ENCODE measurements at places on chromosomes 2 and 18.

- H3K27ac ChIP-seq = no peak overlapping the region
- no peaks in the 10 kb centered on the region for H3K27me3 ChIP-seq
- H3K4me1 ChIP-seq = no peaks in the 10 kb centered on the region
Observed at GRCh38 chr2:216447293-216447692, 35.0 kb downstream of the SMARCAL1 start.

- no peak overlapping the region for H3K27ac ChIP-seq
- H3K4me3 ChIP-seq = no peak overlapping the region
Observed at GRCh38 chr2:105490204-105490603, 91.4 kb upstream of the FHL2 start.

DNA sequence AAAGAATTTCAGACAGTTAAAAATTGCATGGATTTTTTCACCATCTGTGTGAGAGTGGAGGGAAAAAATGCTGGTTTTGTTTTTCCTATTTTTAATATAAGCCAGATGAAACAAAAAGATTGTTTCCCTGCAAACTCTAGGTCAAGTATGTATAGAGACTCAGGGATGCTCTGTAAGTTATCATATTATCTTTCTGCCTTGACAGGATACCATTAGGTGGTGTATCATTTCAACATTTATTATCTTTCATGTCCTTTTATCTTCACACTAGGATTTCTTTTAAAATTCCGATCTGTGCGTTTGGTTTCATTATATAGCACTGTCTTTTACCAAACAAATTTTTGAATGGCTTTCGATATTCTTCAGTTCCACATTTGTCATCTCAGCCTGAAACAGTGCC is 225.3 kb downstream of the EN1 start:
- no peaks in the 10 kb centered on the region for H3K36me3 ChIP-seq
- H3K4me3 ChIP-seq = no peak overlapping the region
- no peak for DNase-seq
- H3K4me1 ChIP-seq = no peaks in the 10 kb centered on the region
- H3K27ac ChIP-seq = no peak overlapping the region

GRCh38 chr2:149858901-149859634 is 271.5 kb upstream of the MMADHC start:
- H3K27ac ChIP-seq = peak overlapping the region; percentile 61
- no peak overlapping the region for H3K4me3 ChIP-seq
- peak; percentile 84 for DNase-seq
- H3K36me3 ChIP-seq = no peaks in the 10 kb centered on the region
- H3K27me3 ChIP-seq = no peaks in the 10 kb centered on the region

GRCh38 chr2:12428324-12428723 is 288.4 kb upstream of the TRIB2 start:
- H3K36me3 ChIP-seq = no peaks in the 10 kb centered on the region
- H3K27me3 ChIP-seq = no peaks in the 10 kb centered on the region
- H3K4me3 ChIP-seq = no peak overlapping the region

DNA sequence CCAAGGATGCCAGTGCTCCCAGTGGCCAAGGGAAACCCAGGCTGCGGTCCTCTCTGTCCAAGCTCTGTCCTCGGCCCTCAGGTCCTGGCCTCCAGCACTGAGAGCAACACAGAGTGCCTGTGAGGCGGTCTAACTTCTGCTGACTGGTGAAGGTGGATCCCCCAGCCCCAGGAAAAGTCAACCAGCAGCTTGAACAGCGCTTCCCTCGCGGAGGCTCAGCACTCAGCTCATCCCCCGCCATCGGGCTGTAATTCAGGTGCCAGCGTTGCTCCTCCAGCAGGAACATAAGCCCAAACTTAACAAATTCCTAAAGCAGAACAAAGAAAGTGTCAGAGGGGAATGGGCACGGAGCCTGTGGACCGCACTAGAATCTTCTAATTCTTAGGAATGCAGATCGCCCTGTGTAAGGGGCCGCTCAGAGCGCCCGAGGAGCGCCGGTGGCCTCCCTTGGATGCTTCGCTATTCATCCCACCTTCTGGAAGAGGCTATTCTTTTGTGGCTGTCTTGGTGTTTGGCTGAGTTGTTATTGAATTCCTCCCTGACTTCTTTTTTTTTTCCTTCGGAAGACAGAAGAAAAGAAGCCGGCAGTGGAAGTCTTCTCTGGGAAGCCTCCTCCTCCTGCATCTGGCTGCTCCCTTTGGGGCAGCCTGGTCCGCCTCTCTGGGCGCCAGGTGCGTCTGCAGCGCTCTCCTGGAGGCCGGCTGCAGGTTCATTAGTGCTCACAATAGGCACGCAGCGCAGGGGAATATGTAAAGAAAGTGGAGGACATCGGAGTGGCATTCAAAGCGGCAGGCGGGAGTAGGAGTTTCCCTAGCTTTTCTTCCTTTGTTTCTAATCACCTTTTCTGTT is 905.6 kb downstream of the TSN start:
- no peak for DNase-seq
- no peaks in the 10 kb centered on the region for H3K36me3 ChIP-seq
- no peaks in the 10 kb centered on the region for H3K27me3 ChIP-seq

DNA sequence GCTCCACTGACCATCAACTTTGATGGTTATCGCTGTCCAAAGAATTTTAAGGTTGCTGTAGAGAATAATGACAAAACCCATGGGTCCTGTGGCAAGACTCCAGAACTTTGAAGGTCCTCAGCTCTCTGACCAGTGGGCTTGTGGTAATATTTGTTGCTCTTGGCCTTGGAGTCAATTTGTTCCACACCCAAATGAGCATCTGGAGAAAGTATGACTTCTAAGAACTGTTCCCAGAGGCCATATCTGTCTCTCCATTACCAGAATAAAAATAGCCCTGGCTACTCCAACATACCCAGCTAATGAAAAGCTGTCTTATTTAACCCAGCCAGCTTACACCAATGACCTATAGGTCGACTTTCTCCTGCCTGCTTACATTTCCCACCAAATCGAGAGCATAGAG is 466.4 kb downstream of the MEIS1 start:
- H3K27me3 ChIP-seq = no peaks in the 10 kb centered on the region
- peaks cover 15% of the 10 kb centered on the region for H3K4me1 ChIP-seq
- H3K27ac ChIP-seq = no peak overlapping the region
- no peak overlapping the region for H3K4me3 ChIP-seq
- H3K36me3 ChIP-seq = no peaks in the 10 kb centered on the region

- peaks cover 2% of the 10 kb centered on the region for H3K4me1 ChIP-seq
- DNase-seq = no peak
- no peaks in the 10 kb centered on the region for H3K27me3 ChIP-seq
- H3K27ac ChIP-seq = no peak overlapping the region
Observed at GRCh38 chr18:24019641-24020331, 5.2 kb downstream of the TTC39C start.

GRCh38 chr2:184849516-184849915 is 251.2 kb downstream of the ZNF804A start:
- no peak overlapping the region for H3K27ac ChIP-seq
- no peaks in the 10 kb centered on the region for H3K36me3 ChIP-seq
- H3K4me3 ChIP-seq = no peak overlapping the region
- no peaks in the 10 kb centered on the region for H3K4me1 ChIP-seq
- no peaks in the 10 kb centered on the region for H3K27me3 ChIP-seq
- no peak for DNase-seq

DNA sequence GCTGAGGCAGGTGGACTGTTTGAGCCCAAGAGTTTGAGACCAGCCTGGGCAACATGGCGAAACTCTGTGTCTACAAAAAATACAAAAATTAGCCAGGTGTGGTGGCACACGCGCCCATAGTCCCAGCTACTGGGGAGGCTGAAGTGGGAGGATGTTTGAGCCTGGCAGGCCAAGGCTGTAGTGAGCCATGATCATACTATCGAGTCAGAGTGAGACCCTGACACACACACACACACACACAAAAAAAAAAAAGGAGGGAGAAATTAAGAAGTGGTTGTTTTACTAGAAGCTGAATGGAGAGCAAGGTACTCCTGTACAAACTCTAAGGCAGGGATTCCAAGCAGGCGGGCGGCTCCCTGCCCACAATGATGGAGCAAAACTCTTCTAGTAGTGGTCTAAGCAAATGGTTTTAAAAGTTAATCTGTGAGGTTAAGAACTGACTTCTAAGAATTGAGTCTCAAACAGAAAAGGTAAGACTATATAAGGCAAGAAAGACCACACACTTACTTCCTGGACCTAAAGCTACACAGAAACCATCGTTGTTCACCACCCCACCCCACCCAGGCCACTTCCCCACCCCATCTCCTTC is 2.6 kb downstream of the ANKRD44 start:
- no peaks in the 10 kb centered on the region for H3K27me3 ChIP-seq
- no peak for DNase-seq
- no peak overlapping the region for H3K27ac ChIP-seq
- peaks cover 5% of the 10 kb centered on the region for H3K4me1 ChIP-seq

DNA sequence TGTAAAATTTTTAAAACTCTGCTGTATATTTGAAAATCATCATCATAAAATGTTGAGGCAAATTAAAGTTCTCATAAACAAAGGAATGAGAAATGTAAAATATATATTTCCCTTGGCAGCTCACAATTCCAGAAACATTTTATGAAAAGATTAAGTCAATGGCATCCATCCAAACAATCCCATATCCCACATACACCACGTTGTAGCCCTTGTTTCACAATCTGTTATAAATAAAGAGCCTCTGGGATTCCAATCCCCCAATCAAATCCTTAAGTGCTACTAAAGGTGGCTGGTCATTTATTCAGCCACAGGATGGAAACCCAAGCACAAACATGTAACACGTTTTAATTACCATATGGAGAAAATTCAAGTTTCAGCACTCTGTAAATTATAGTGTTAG is 51.7 kb downstream of the GFPT1 start:
- no peaks in the 10 kb centered on the region for H3K27me3 ChIP-seq
- H3K4me1 ChIP-seq = peaks cover 3% of the 10 kb centered on the region
- peaks cover 6% of the 10 kb centered on the region for H3K36me3 ChIP-seq
- no peak overlapping the region for H3K27ac ChIP-seq

DNA sequence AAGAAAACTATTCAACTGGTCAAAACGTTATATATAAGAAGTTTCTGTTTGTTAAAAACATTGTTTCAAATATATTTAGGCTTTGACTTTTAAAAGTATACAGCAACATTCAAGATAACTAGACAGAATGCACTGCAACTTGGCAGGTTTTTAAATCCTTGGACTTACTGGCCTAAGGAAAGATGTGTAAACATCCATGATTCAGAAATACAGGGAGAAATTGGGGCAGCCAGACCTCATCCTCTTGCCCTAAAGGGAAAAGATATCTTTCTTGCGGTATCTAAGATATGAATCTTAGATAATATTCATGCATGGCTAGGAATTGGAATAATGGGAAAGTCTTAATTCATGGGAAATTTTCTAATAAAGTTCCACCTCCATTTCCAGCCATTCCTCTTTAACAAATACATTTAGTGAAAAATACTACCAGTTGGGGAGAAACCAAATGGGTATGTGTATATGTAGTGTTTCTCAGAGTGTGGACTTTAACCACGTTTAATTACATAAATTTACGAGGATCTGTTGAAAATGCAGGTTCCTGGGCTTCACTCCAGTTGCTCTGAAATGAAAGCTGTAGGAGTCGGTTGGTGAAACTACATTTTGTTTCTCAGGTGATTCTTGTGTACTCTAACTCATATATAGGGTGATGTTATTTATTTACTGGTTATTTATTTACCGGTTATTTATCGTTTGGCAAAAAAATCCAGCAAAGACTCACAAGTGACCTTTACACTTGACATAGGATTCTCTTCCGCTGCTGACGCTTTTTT is 587 bp upstream of the TANK start:
- H3K27me3 ChIP-seq = no peaks in the 10 kb centered on the region
- DNase-seq = no peak

GRCh38 chr18:79975043-79975442 is 10.6 kb downstream of the HSBP1L1 start:
- H3K4me3 ChIP-seq = no peak overlapping the region
- peaks cover 17% of the 10 kb centered on the region for H3K36me3 ChIP-seq
- H3K4me1 ChIP-seq = no peaks in the 10 kb centered on the region
- no peak for DNase-seq
- H3K27me3 ChIP-seq = no peaks in the 10 kb centered on the region
- no peak overlapping the region for H3K27ac ChIP-seq

GRCh38 chr2:189379731-189380261 is 61.5 kb upstream of the WDR75 start:
- no peak overlapping the region for H3K4me3 ChIP-seq
- H3K36me3 ChIP-seq = no peaks in the 10 kb centered on the region
- H3K4me1 ChIP-seq = peaks cover 2% of the 10 kb centered on the region
- H3K27ac ChIP-seq = peak overlapping the region; percentile 70
- peak; percentile 18 for DNase-seq

Measured in fibroblast of lung (primary cell).